ENCODE measurements at places on chromosomes 3 and 15.

- DNase-seq: no peak
These were observed 33.4 kb downstream of the LRRFIP2 start for GRCh38 chr3:37140899-37141541.

DNA sequence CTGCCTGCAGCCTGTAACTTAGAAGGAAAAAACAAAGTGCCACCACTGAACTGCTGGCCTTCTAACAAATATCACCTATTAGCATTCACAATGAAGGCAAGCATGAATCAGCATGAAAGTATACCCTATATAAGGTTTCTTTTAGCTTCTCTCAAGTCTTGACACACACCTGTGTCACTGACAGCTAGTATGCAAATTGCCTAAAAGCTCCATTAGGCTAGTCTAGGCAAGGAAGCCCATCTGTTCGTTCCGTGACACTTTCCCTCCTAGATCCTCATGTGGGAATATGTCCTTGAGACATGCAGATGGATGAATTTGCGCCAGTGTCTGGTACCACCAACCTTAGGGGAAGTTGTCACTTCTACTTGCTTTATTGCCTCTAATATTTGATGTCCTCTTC, 129.3 kb downstream of the RBMS3 start:
- DNase-seq: no peak

DNA sequence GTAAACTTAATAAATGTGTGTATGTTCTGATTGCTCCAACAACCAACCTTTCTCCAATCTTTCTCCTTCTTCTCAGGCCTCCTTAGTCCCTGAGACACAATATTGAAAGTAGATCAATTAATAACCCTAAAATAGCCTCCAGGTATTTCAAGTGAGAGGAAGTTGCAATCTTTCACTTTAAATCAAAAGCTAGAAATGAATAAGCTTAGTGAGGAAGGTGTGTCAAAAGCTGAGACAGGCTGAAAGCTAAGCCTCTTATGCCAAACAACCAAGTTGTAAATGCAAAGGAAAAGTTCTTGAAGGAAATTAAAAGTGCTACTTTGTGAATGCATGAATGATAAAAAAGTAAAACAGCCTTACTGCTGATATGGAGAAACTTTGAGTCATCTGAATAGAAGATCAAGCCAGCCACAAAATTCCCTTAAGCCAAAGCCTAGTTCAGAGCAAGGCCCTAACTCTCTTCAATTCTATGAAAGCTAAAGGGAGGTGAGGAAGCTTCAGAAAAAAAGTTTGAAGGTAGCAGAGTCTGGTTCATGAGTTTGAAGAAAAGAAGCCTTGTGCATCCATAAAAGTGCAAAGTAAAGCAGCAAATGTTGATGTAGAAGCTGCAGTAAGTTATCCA, 38.6 kb downstream of the CCDC80 start:
- DNase-seq: no peak

- DNase-seq: no peak
These were observed 252.3 kb upstream of the CHRM5 start for GRCh38 chr15:33716025-33716424.

- no peak for DNase-seq
These were observed 76.0 kb downstream of the WWTR1 start for GRCh38 chr3:149581681-149582370.

DNA sequence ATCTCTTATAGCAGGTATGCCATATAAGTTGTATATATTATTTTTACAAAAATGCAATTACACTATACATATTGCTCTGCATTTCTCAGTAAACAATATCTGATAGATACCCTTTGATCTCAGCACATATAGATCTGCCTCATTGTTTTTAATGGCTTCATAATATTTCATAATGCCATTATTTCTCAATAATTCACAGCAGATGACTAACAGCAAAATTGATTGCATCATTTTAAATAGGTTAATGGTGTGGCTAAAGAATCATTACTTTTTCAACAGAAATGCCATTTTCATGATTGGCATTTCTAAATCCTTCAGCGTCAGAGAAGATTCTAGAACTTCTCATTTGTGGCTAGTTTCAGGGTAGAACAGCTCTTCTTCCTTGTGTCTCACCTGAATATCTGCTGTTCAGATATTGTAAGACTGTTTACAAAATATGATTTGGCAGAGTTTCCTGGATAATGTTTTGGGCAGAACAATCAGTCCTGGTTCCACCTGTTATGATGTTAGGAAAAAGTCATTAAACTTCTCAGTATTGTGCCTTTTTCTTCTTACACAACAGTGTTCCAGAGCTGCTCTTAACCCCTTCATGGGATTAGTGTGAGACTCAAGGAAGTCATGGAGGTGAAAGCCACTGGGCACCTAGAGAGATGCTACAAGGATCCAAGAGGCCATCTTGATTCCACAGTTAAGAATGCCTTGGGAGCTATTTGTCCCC, 397.6 kb upstream of the THBS1 start:
- DNase-seq: no peak

DNA sequence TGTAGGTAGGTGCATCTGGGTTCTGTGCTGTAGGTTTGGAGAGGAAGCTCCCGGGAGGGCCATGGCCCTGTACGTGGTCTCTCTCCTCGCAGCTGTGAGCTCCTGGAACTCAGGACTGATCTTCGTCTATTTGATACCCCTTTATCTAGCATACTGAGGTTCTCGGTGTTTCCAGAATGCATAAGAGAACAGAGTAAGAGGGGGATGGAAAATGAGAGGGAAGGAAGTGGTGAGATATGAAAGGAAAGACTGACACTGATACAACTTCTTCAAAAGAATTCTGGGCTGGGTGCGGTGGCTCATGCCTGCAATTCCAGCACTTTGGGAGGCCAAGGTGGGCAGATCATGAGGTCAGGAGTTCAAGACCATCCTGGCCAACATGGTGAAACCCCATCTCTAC, 90.7 kb downstream of the CHRD start:
- no peak for DNase-seq

DNA sequence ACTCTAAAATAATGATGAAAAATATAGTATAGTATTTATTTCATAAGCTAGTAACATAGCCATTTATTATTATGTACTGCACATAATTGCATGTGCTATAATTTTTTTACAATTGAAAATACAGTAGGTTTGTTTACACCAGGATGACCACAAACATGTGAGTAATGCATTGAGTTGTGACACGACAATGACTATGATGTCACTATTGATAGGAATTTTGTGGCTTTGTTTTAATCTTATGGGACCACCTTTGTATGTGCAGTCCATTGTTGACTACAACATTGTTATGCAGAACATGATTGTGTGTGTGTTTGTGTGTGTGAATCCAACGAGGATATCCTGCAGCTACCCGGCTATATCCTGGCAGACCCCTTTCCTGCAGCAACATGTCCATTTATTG, 372.2 kb upstream of the MCTP2 start:
- DNase-seq: no peak

- no peak for DNase-seq
These were observed 24.9 kb upstream of the PLXNA1 start for GRCh38 chr3:126957776-126958637.

DNA sequence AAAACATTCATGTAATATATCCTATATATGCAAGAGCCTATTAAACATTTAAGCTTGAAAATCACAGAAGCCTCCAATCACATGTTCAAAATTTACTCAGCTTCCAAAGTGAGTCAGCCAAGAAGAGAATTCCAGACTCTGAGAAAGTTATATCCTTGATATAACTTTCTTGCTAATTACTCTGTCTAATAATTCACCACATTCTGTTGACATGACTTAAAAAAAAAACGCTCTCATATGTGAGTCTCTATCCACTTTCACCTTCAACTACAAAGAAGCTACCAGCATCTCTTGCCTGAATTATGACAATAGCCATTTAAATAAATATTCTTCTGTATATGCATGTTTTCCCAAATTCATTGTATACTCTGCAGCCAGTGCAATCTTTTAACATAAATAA, 1116.3 kb upstream of the CADM2 start:
- DNase-seq: no peak

- no peak for DNase-seq
These were observed 645.8 kb upstream of the TBL1XR1 start for GRCh38 chr3:177842743-177843734.

- no peak for DNase-seq
These were observed 192.6 kb upstream of the RARB start for GRCh38 chr3:25235466-25235865.

GRCh38 chr3:139202226-139202958, 141.4 kb upstream of the MRPS22 start:
- DNase-seq: peak; percentile 11

DNA sequence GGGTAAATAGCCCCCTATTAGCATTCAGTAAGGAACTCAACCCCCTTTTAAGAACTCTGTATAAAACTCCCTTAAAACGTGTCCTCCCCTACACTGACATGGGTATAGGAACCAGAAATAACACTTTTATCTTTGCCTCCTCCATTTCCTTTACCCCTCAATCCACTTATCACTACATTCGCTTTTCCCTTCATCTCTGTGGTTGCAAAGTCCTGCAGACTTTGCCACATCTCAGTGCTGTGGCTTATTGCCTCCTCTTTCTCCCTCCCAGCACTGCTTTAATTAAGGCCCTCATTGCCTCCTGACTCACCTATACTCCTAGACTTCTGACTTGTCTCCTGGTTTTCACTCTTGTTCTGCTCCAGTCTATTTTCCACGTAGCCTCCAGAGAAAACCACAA, 94.3 kb upstream of the GADL1 start:
- DNase-seq: no peak

- no peak for DNase-seq
These were observed 6.5 kb upstream of the BCL2A1 start for GRCh38 chr15:79977431-79978054.

- no peak for DNase-seq
These were observed 51.2 kb upstream of the SAMMSON start for GRCh38 chr3:69948246-69948862.

GRCh38 chr15:94397337-94397736, 166.0 kb downstream of the MCTP2 start:
- DNase-seq: no peak

- no peak for DNase-seq
These were observed 452.6 kb downstream of the OCA2 start for GRCh38 chr15:27646531-27646930.

DNA sequence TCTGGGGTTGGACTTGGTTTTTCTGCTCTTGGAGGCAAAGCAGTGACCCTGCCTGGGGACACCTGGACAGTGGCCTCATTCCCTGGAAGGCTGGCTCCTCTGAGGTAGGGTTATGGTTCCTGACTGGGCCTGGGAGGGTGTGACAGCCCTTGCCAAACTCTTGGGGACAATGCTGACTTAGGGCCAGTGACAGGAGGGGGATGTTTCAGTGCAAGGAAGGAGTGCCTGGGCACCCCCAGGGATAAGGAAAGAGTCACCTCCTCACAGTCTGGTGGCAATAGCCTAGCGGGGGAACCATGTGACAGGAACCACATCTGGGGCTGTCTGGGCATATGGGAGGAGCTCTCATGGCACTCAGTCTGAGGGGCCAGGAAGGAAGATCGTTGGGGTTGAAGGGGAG, 91.8 kb downstream of the ABHD5 start:
- no peak for DNase-seq

DNA sequence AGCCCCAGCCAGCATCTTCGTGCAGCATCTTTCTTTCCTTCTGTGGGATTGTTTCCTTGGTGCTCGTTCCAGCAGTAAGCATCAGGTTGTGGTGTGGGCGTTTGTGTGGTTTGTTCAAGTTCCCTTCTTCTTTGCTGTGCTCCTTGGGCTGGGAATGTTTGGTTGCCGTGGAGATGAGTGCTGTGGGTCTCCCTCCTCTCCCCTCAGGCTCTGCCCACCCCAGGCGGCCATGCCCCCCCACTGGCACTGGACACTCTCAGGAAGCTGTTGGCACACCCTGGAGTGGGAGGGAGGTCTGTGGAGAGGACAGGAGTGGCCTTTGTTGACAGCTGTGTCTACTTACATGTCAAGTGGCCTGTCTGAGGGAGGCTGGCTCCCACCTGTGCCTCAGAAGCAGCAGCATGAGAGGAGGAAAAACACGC, 46.5 kb upstream of the SACM1L start:
- DNase-seq: no peak

DNA sequence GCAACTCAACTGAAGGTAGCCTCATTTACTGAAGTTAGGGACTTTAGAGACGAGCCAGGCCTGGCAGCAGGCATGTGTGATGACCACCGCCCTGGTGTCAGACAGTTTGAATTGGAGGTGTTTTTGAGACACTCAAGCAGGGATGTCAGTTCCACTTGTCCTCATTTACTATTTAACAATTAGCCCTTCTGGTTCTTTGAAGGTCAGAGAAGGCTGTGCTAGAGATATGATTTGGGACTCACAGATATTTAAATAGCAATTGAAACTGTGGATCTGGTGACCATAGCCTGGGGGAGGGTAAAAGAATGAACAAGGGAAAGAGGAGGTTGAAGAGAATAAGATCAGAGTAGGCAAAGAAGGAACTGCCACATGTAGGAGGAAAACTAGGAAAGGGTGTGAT, 74.6 kb downstream of the REC114 start:
- no peak for DNase-seq

Measured in activated CD4-positive, alpha-beta T cell treated with anti-CD3 and anti-CD28 coated beads, Interleukin-2, amount 10 ng/mL, durations not matched to agents 7 days and 5 days (primary cell).